ENCODE measurements at places on chromosomes 1 and 21.

DNA sequence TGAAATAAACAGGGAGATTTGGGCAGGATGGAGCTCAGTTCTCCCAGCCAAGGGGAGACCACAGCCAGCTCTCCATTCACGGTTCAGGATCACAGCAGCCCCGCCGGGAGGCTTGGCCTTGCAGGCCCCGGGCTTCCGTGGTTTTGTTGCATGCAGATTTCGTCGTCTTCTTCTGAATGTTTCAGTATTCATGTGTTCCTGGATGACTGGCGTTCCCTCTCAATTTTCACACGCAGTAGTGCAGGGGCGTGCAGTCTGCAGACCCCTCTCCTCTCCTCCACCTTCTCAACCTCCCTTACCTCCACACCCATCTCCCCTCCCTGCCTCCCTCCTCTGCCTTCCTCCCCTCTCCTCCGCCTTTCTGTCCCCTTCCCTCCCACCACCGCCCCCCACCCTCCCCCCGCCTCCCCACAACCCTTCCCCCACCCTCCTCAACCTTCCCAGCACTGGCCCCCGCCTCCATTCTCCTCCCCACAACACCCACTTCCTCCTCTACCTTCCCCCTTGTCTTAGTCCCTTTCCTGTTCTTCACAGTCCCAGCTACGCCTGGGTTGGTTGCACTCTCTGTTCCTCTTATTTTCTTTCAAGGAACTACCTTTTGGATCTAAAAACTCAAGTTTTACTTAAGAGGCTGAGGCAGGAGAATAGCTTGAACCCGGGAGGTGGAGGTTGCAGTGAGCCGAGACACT is 8.4 kb upstream of the SLC19A1 start:
- no peak for DNase-seq

- no peak for DNase-seq
These were observed 43.9 kb upstream of the LAMC2 start for GRCh38 chr1:183142171-183142570.

- DNase-seq, result no peak
These were observed 78.0 kb downstream of the CD247 start for GRCh38 chr1:167440345-167440744.

- DNase-seq, result no peak
These were observed 121.9 kb downstream of the GRIK3 start for GRCh38 chr1:36912365-36912865.

DNA sequence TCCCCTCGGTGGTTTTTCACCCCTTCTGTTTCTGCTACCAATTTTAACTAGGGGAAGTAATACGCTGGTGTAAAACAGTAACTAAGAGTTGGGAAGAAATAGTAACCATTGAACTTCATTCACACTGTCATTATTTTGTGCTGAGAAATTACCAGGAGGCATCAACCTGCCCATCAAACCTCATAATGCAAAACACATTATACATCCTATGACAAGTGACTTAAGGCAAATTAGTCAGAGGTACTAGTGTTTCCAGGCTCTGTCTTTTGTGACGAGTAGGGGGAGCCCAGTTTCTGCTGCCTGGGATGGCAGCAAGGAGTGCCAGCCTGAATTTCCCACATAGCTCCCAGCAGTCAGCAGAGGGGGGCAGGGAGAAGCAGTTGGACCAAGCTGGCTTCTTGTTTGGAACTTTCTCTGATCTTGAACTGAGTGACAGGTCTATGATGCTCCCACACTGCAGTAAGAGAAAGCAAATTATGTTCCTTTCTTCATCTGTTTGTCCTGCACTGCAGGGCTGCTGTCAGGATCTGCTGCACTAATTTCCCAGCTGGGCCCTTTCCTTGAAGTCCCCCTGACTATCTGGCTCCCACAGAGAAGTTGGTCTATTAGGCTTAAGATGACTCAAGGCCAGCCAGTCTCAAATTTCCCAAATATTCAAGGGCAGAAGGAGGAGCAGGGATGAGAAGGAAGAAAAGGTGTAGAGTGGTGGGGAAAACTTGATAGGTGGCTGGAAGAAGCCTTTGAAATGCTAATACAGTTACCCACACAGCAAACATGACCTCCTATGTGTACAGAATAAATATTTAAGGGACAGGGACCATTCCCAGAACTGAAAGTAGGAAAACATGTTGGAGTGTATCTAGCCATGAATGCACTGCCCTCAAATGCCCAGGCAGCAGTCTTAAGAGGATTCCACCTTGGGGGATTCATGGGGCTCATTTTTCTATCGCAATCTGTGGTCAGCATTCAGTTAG is 322.8 kb downstream of the SEC16B start:
- DNase-seq, result no peak

GRCh38 chr1:31789259-31790065 is 25.3 kb upstream of the ADGRB2 start:
- peak; percentile 74 for DNase-seq

- DNase-seq, result no peak
These were observed 16.1 kb downstream of the CD101 start for GRCh38 chr1:117017648-117018047.

GRCh38 chr1:166884040-166884642 is 8.1 kb upstream of the TADA1 start:
- no peak for DNase-seq

- peak; percentile 14 for DNase-seq
These were observed 29.4 kb downstream of the KAZN start for GRCh38 chr1:14627608-14628489.

GRCh38 chr1:77540501-77541161 is 141.8 kb downstream of the ZZZ3 start:
- no peak for DNase-seq

DNA sequence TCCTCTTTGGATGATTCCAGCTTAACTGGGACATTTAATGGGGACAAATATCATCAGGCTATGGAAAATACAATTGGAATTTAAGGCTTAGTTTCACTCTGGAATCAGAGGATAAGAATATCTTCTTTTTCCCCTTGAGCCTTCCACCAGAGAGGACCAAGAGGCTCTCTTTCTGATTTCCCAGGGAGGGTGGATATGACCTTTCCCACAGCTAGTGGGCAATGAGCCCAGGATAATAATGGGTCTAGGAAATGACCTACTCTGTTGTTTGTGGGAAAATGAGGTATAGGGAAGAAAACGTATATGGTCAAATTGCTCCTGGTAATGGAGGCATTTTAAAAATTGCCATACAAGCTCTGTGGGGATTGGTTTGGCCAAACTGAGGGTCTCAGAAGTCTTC is 1.9 kb downstream of the OR6Y1 start:
- no peak for DNase-seq

GRCh38 chr1:184507604-184508280 is 120.9 kb downstream of the C1orf21 start:
- no peak for DNase-seq

DNA sequence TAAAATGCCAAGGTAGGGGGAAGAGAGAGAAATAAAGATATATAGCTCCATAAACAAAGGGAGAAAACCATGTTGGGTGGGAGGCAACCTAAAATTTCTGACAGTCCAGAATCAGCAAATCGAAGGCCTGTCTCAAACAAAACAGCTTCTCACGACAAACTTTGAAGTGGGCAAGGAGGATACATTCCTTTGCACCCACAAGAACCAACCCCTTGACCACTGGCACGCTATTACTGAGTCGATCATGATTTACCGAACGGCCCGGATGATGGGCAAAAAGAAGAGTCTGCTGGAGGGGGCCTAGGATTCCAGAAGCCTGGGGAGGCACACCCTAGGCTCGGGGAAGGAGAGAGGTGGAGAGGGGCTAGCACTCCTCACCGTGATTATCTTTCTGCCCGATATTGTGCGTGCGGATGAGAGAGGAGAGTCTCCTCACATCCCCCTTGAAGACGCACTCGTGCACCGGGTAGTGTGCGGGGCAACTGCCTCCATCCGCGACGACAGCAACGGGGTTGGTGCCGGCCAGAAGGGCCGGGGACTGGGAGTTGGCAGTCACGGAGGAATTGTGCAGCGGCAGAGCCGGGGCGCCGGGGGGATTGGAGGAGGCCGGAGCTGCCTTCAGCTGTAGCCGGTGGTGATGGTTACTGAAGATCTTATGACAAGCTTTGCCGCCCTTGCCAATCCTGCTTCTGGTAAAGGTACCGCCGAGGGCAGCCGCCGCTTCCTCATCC is 756 bp downstream of the ANKRD13C start:
- peak; percentile 19 for DNase-seq

DNA sequence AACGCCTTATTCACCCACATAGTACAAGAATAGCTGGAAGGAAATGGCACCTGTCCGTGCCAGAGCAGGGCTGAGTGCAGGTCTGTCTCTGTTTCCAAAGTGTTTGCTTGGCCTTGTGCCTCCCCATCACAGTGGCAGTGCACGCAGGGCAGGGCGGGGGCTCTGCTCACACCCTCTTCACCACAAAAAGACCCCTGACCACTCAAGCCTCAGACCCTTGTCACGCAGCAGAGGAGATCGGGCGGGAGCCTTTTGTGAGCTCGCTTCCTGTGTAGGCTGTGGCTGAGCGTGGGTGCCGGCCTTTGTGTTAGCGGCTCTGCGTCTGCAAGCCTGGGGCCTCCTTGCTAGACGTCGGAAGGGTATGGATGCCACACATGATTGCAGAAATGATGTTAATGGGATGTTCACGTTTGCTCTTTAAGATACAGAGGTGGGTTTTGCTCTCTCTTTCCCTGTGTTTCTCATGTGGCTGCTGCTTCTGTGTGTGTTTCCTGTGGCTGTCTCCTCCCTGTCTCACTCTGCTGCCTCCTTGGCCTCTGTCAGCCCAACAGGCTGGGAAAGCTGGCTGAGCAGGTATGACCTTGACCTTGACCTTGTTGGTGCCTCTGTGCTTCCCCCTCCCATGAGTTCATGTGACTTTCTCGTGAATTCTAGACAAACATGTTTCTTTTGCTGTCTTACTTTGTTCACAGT is 45.4 kb downstream of the S100B start:
- DNase-seq, result no peak

GRCh38 chr1:19074361-19074901 is 118.0 kb upstream of the IFFO2 start:
- no peak for DNase-seq

GRCh38 chr1:209728466-209728865 is 23.8 kb downstream of the HSD11B1 start:
- DNase-seq, result no peak

DNA sequence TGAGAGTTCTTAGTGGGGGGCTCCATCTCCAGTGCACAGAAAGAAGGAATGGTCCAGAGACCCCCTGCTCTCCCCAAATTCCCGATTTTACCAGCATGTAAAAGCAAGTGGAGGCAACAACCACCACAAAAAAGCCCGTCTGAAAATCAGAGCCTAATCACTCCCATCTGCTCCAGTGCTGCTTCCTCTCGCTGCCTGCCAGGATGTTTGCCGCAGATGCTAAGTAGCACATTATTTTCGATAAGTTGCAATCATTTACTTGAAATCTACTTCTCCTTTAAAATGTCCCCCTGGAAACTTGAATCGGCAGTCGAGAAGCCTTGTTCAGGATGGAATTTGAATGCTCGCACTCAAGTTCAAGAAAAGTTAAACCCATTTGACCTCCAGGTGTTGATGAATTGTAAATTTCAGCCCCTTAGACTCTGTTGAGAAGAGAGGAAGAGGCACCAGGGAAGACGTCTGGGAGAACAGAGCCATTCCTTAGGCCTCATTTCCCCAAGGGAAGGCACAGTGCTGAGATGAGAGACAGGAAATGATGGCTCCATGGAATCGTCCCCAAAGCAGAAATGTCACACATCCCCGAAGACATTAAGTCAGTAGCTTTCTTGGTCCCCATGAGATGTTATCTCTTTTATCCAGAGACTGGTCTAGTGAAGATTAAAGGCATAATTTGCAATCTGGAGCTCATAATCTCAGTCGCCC is 221.3 kb downstream of the PBX1 start:
- DNase-seq, result no peak

- DNase-seq, result no peak
These were observed 38.5 kb upstream of the TDRD10 start for GRCh38 chr1:154463512-154463990.

DNA sequence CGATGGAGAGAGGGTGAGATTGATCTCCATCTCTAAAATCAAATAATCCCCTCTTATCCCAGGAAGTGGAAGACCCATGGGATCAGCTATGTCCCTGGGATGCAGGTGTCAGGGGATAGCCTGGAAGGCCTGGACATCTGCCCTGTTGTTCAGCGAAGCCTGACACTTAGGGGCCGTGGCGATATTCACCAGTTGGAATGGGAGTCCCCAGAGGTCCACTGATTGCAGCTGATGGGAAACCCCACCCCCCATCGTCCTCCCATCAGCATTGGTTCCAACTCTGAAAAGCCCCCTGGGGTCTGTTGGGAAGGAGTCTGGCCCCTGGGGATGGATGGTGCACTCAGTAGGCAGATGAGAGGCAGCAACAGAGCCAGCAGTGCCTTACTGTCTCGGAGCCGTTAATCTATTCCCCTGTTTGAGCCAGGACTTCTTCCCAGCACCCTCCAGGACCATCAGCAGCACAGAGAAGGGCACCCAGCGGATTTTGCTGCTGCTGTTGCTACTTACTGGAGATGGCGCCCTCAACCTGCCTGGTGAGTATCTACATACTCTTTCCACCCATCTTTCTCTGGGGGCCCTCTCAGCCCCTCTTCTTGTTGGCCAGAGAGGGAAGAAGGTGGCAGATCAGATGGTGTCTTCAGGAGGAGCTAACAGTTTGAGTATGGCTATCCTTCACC is 13.4 kb downstream of the CATSPER4 start:
- DNase-seq, result no peak

GRCh38 chr1:52305417-52306226 is 60.4 kb downstream of the CC2D1B start:
- no peak for DNase-seq

Data from HAP-1 (cell line).